ENCODE measurements at places on chromosomes 1 and 21.

- no peak for DNase-seq
Measured at GRCh38 chr1:27519331-27520258, 29.6 kb upstream of the WASF2 start.

GRCh38 chr1:67821263-67821662 is 12.0 kb downstream of the GNG12 start:
- no peak for DNase-seq

- no peak for DNase-seq
Measured at GRCh38 chr1:240705579-240705978, 93.6 kb upstream of the GREM2 start.

GRCh38 chr1:231233735-231234417 is 7.1 kb upstream of the GNPAT start:
- DNase-seq: no peak

- no peak for DNase-seq
Measured at GRCh38 chr1:38541223-38541622, 318.3 kb downstream of the RRAGC start.

DNA sequence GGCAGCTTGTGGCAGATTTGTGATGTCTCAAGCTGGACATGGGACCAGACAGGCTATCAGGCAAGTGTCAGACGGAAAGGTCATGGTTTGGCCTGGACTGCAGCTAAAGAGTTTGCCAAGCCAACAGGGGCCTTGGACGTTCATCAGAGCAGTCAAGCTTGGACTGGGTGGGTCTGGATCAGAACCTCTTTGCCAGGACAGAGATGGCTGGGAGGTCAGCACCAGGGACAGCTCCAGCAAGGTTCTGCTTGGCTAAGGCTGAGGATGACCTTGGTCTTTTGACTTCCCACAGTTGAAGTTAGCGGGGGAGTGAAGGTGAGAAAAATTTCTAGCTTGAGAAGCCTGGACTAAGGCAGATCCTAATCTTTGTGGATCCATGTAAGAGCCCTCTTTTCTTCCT is 68.1 kb downstream of the GRIK3 start:
- no peak for DNase-seq

DNA sequence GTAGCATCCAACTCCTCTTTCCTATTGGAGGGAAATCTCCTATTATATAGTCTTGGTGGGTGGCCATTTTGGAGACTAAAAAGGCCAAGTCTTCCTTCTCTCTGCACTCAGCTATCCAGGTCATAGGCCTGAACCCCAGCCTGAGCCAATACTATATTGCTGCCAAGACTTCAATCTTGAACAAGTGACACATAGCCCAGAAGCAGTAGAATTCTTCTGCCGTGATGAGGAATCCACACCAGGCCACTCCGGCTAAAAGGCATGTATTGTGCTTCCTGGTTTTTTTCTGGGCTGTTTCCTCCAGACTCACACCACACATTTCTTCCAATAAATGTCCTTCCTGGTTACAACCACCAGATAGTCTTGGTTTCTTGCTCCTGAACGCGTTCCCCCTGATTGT is 43.0 kb downstream of the ATF3 start:
- DNase-seq: no peak

All from smooth muscle cell of the brain vasculature (primary cell).